ENCODE measurements at places on chromosomes 4 and X.

DNA sequence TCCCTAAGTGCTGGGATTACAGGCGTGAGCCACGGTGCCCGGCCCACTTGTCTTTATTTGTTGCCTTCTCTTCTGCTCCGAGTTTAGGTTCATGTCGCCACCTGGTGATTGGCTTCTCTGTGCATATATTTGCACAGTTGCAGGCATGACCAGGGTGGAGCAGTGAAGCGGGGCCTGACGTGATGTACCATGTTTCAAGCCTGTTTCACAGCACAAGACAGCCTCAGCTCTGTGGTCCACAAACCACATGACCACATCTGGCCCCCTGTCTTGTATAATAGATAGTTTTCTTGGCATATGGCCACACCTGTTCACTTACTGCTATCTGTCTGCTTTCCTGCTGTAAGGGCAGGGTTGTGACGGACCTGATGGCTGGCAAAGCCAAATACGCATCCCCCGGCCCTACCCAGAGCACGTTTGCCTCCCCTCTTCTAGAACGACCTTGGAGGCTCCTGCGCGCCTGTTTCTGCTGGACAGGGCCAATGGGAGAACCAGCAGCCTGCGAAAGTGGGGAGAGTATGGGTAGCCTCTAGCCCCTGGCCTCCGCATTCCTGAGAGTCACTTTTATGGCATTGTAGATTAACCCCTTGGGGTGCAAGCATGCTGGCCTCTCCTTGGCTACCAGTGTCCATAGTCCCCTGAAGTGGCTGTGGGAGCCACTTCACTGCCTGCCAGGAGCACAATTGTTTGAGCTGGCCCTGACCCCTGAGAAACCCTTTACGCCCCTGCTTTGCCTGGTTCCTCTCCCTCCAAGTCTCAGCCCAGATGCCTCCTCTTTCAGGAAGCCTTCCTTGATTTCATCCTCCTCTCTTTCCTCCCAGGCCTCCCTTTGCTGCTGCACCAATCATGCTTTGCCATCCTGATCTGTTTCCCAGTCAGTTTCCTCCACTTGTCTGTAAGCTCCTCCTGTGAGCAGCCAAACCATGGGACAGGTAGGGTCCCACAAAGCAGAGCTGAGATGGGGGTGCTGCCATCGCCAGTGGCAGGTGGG lies 6.0 kb upstream of the SH3TC1 start:
- no peak for DNase-seq

DNA sequence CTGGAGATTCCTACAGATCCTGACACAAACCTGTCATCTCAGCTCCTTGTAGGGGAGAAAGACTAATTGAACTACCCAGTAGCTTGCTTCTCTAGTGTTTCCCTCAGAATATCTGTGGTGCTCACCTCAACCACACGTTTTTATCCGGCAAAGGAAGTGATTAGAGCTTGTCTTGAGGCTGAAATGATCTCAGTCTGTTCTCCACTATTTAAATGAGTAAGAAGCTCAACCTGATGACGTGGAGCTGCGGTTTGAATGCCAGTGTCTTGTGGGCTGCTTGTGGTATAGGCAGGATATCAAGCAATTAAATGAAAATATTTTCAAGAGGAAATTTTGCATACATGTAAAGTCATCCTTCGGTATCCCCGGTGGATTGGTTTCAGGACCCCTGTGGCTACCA lies 270.2 kb downstream of the TLL1 start:
- DNase-seq = no peak

DNA sequence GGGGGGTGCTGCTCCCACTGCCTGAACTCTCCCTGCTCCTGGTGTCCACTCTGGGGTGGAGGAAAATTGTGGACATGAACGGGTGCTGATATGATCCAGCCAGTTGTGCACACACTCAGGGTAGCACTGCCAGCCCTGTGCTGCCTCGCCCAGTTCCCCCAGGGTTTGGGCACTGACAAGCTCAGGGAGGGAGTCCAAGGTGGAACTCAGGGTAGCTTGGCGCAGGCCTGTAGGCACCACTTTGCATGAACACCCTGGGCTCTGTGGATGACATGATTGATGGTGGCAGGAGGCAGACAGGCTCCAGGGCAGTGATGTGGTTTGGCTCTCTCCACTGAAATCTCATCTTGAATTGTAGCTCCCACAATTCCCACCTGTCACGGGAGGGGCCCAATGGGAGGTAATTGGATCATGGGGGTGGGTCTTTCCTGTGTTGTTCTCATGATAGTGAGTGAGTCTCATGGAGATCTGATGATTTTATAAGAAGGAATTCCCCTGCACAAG lies 572.0 kb upstream of the PABPC4L start:
- no peak for DNase-seq

DNA sequence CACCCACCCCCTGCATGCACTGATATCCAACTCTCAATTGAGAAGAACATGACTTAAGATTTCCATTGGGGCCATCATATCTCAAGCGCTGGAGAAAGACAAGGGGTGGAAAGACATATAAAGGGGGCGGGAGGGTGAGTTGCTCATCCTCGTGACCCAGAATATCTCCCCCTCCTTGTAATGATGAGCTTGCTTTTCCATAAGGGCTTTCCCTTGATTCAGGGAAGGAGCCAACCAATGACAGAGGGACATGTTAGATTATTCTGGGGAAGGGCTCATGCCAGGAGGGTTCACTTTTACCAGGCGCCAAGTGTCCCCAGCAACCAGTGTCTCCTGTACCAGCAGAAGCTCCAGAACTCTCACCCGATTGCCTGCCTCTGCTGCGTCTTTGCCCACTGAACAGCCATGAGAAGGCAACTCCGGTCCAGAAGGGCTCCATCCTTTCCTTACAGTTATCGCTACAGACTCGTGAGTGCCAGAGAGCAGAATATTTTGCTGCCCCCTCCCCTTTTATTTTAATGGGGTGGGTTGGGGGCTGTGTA lies at the start of gene ATP1B4:
Gene ATP1B4, plus strand, starts transcription at position 326 of the 542 bp plus-strand sequence. Its CDS starts 80 bp downstream, at position 406.
- DNase-seq = no peak

DNA sequence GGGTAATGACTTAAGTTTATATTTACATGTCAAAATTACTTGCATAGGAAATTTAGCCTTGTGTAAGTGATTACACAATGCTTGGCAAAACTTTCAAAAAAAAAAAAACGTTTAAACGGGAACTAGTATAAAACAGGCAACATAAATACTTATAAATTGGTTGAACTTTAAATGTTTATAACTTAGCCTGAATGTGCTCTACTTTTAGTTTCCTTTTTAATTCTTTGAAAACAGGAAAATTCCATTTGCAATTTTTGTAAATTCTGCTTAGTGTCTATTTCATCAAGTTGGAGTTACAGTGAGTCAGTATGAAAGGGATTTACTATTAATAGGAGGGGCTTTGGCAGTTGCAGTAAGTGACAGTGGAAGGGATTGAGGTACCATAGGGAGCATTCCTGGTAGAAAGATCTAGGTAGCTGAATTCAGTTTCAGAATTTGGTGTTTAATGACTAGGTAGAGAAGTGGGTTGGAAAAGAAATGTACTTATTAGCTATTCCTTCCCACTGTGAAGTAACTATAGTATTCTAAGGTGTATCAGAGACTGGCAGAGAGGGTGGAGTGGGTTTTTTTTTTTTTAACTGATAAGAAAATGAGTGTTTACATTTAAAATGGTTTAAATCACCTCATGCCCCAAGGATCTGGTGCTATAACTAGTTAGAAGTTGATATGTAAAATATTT lies 2.8 kb downstream of the STAG2 start:
- no peak for DNase-seq

DNA sequence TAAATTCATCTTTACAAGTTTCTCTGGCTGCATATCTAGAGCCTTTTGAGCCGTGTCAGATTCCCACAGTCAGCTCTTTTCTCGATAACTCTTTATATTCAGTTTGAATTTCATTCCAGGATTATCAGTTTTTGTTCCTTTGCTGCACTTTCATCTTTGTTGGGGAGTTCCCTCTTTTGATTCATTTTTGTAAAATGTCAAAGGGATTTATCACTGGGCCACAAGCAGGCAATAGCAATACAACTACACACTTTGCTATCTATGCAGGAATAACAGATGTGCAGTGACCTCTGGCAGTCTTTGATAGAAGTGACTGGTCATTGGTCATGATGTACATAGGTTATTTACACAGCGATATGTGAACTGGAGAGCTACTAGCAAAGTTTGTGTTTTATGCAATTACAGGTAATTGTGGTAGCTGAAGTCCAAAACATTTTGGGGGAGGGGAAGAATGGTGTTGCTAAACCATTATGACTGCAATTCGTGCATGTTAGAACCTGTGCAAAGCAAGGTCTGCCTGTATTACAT lies 43.8 kb downstream of the HPGDS start:
- no peak for DNase-seq

- DNase-seq = peak; percentile 8
Measured at GRCh38 chr4:147683188-147683591, 773 bp downstream of the PRMT9 start.

GRCh38 chr4:37388681-37389365 lies 144.3 kb downstream of the NWD2 start:
- DNase-seq = no peak

DNA sequence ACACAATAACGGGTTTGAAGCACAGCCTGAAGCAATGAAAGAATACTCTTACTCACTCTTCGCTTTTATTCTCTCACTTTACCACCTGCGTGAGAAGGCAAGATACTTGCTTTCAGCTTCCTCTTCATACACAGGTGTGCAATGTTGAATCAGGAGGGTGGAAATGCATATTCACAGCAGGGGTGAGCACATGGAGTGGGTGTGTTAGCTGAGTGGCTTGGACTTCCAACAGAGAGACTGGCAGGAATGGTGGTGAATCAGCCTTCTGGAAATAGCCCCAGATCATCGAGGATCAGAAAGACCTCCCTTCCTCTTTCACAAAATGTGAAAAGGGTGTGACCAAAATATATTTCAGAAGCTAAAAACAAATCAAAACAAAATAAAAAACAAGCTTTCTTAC lies 521.2 kb downstream of the STIM2 start:
- DNase-seq = no peak

GRCh38 chr4:8391972-8392371 lies 48.6 kb downstream of the ACOX3 start:
- DNase-seq = no peak

DNA sequence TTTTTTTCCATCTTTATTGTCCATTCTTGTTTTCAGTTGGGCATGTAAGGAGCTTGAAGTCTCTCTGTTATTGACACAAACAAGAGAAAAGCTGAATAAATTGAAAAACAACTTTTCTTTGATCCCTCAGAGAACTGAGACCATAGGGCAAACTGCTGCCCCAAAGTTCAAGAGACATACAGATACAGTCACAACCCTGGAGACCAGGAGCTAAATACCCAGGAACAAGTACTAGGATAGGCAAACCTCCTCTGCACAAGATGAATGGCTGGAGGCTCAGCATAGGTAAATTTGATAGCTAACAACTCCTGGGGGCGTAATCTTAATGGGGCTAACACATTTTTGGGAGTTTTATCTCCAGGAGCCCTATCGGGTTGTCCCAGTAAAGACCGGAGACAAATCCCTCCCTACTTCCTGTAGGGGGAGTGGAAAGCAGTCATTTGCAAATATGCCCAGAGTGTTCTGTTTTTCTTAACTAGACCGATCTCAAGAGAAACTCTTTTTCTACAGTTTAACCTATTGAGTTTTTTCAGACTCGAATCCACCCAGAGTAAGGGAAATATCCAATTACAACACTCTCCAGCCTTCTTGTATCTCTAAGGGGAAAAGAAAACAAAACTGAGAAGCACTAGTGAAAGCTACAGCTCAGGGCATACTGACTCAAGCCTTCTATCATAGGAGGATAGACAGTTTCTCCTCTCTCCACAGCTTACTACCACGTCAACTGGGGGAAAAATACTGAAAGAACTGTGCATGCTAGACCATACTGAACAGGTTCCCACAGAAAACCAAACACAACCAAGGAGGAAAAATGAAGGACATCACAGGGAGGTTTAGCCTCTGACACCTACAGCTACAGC lies 23.1 kb downstream of the MAGEA8 start:
- no peak for DNase-seq

DNA sequence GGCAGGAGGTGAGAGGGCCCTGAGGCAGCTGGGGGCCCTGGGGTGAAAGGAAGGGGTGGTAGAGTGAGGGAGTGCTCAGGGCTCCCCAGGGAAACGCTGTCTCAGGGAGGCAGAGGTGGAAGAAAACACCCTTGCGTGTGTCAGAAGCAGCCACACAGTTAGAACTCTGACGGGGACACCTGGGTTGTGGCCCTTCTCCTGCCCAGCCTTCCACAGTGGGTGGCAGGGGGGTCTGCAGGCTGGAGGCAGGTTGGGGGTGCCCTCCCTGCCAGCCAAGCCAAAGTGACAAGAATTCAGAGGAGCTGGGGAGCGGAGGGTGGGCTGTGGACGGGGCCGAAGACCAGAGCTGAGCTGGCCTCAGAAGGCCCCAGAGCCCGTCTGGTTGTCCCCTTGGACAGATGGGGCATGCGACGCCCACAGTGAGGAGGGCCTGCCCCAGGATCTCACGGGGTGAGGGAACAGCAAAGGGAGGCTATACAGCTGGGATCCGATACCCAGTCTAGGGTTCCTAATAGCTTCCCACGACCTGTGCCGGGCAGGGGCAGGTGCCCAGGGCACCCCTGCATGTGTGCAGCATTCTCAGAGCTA lies 105.2 kb upstream of the ADRA2C start:
- no peak for DNase-seq

GRCh38 chr4:184288451-184289178 lies 70.9 kb upstream of the ENPP6 start:
- peak; percentile 36 for DNase-seq

GRCh38 chrX:71533516-71533850 lies 579 bp downstream of the OGT start:
- no peak for DNase-seq

DNA sequence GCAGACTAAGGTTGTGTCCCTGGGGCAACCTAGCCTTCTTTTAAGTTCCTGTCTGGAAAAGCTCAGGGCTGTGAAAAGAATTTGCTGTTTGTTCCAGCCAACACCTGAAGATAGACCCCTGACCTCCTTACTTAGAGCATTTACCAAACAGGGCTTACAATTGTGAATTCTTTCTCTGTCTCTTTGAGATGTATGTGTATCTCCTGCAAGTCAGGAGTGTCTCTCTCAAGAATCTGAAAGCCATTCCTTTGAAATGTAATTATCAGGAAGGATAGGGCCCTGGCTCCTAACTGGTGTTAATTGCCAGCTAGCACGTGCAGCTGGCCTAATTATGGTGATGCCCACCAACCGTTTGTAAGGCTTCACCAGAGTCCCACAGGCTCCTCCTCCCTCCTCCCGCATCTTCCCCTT lies 18.2 kb downstream of the CCNG2 start:
- no peak for DNase-seq

DNA sequence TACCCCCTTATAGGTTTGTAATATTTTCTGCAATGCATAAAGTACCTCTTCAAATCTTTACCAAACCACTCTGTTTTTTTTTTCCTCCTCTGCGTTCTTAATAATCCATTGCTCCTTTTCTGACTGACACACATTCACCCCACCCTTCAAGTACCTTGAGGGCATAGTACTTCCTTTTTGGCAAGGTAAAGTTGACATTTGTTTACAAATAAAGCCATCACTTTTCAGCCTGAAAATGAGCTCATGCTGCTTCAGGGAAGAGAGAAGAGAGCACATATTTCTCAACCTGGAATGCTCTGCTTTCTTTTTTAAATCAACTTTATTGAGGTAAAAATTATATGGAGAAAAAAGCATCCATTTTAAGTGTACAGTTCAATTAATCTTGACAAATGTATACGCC lies 113.9 kb downstream of the AGTR2 start:
- DNase-seq = no peak
